ENCODE measurements at places on chromosomes 7 and 10.

DNA sequence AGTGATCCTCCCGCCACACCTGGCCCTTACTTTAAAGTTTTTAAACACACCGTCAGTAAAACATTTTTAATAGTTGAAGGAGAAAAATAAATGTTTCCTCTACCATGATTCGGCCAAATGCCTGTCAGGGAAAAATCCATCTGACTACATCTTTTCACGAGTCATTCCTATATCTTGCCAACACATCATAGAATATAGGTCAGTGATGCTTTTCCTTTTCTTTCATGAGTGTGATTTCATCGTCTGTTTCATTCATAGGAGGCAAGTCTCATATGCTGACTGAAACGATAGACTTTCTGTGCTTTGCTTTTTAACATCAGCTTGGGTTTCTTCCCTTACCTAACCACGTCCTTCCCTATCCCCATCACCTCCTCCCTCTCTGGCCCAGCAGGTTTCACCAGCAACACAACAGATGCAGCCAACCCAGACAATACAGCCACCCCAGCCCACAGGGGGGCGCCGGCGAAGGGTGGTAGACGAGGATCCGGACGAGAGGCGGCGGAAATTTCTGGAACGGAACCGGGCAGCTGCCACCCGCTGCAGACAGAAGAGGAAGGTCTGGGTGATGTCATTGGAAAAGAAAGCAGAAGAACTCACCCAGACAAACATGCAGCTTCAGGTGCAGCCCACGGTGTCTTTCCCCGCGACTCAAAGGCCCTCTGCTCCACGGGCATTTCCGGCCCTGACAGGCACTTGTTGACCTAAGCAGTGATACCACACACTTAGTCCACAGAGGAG lies 149.2 kb downstream of the TRIL start:
- no peak for DNase-seq

DNA sequence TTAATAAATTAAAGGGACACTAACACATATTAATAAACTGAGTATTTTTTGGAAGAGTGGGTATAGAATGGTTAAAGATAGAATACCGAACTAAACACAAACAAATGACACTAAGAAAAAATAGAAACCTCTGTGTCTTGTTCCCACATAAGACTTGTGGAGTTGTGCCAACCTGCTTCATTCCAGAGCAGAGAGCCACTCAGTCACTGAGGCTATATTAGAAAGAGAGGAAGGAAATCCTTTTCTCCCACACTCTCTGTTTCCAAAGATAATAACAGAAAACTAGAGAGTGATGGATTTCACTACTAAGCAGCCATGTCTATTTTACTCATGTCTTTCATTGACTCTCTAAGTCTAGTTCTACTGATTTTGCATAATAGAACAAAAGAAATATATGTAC lies 26.0 kb downstream of the CTNNA3 start:
- DNase-seq = no peak

- DNase-seq = no peak
Observed at GRCh38 chr7:42991913-42992591, 59.9 kb downstream of the MRPL32 start.

GRCh38 chr7:44144968-44145478 lies 3.9 kb upstream of the MYL7 start:
- DNase-seq = no peak

DNA sequence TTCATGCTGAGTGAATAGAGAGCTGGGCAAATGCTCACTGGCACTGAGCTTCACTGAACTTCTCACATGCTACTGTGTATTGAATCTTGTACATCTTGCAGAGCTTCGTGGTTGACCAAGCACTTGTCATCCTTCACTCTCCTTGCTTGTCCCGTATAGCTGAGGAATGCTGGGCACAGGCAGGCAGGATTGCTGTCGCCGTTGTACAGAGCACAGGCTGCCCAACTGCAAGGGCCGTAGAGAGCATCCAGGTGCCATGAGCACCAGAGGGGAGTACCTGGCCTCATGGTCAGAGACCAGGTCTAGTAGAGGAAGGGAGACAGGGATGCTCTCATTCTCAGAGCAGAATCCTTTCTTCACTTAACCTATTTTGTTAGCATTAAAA lies 99.8 kb upstream of the RET start:
- no peak for DNase-seq

DNA sequence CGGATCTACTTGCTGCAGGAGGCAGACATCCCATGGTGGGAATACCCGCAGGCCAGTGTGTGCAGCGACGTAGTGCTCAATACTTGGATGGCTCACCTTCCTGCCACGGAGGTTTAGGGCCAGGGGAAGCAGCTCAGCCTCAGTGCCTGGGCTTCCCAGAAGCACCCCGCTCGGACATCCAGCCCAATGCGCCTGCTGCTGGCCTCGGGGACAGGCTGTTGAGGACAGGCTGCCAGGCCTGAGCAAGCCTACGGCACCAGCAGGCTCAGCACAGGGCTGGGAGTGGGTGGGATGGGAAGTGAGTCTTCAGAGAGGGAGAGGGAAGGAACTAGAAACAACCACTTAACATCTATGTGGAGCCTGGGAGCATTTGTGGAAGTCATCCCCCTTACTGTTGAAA lies 441.3 kb upstream of the MGMT start:
- DNase-seq = no peak

DNA sequence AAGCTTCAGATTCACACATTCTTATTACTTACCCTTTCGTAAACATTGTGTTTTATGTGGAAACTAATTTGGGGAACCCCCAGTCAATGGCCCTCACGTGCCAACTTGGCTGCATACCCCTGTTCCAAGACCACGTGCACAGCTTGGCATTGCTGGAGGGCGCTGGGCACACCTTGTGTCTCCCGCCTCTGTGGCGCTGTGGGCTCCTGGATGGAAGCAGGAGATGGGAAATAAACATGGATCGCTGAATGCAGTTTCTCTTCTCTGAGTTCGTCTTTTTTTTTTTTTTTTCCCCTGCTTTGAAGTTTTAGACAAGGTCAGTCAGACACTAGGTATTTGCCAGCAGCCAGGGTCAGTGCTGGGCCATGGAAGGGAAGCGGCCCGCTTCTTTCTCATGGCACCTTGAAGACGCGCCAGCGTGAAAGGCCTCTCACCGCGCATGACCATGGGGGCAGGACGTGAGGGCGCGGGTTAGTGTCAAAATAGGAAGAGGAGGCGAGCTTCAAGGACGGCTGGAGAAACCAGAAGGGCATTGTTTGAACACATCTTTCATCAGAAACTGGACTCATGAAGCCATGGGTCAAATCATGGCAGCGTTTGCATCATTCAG lies 27.3 kb downstream of the BNIP3 start:
- DNase-seq = no peak

GRCh38 chr10:104231784-104232612 lies at the start of gene CFAP43:
CFAP43 (minus strand) TSS chr10:104232364; CDS start chr10:104232246, 118 bp downstream.
- peak; percentile 100 for DNase-seq

DNA sequence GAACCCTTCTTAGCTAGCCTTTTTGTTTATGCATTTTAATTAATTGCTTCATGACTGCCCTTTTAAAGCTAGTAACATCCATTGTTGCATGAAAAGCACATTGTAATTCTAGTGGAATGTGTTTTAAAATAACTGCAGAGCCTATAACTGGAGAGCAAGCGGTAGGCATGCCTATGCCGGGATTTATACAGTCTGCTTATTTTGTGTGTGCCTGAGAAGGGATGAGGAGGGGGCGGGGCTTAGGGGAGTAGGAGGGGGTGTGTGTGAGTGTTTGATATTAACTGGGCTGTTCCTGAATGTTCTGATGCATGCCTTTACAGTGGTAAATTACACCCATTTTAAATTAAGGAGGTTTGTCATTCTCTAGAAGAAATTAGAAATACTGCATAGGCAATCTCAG lies 208.1 kb downstream of the TCF7L2 start:
- no peak for DNase-seq

- peak; percentile 5 for DNase-seq
Observed at GRCh38 chr7:113367041-113367586, 248.8 kb upstream of the SMIM30 start.

DNA sequence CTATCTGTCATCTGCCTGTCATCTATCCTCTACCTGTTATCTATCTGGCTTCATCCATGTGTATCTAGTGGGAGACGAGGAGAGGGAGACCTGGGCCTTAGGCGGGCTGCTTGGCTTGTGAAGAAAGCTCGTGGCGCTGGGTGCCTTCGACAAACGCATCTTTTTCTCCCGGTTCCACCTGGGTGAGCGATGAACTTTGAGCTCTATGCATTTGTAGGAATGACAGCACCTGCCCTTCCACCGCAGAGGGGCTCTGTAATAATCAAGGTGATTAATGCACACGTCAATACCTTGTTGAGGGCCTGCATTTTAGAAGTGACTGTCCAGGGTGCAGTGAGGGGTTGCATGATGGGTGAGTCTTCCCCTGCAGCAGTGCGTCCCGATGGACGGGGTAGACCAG lies 2.6 kb upstream of the VIPR2 start:
- no peak for DNase-seq

DNA sequence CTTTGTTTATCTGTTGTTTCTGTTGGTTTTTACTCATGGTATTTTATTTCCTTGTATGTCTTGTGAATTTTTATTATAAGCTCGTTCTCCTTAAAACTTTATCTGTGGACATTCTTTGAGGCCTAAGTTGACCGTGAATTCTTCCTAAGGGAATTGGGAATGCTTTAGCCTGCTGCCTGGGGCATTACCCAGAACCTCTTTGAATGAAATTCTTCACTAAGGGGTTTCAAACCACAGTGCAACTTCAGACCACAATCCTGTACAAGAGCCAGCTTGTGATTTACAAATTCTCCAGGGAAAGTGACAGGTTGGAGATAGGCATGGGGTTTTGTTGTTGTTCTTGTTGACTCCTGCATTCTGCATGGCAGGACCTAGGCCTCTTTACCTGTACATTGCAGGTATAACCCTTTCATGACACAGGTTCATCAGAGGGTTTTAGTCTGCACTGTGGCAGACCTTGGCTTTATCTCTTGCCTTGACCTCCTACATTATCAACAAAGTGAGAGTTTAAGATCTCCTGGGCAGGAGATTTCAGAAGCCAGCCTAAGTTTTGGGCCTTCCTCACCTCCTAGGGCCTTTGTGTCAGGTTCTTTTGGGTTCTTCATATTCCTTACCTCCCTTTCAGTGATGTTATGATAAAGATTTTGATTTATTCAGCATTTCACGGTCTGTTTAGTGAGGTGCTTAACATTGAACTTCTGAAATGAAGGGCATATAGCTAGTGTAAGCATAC lies 70.2 kb downstream of the ABCC2 start:
- DNase-seq = no peak

GRCh38 chr7:42085531-42085930 lies 151.5 kb downstream of the GLI3 start:
- no peak for DNase-seq

DNA sequence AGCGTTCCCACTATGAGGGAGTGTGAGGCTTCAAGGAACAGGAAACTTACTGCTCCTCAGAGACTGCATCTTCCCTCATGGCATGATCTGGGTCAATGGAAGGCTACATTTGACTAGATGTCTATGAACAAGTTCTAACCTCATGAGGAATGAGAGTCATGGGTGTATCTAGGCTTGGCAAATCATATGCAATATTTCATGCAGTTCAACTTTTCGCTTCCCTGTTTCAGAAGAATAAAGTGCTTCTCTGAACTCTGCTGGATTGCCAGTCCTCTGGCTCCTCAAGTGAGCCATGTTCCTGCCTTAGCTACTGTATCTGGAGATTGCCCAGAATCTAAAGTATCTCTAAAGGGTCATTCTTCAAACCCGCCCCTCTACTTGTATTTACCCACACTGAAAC lies 54.3 kb upstream of the SEMA3A start:
- DNase-seq = peak; percentile 10

DNA sequence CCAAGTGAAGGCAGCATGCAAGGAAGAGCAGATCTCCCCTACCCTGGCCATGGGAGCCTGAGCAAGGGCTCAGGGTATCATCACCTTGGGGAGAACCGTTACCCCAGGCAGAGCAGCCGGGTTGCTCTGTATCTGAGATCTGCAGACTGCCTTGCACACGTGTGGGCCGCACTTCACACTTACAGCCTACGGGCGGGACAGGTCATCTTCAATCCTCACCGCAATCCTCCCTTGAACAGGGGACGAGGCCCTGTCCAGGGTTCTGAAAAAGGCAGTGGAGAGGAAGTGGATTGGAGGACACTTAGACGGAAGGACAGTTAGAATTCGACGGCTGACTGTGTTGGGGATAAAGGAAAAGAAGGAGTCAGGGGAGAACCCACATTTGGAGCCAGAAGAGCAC lies 51.4 kb downstream of the NPS start:
- peak; percentile 12 for DNase-seq

- no peak for DNase-seq
Observed at GRCh38 chr10:112429654-112430230, 17.0 kb downstream of the ZDHHC6 start.

GRCh38 chr7:47905076-47905920 lies 43.0 kb downstream of the PKD1L1 start:
- DNase-seq = peak; percentile 2

DNA sequence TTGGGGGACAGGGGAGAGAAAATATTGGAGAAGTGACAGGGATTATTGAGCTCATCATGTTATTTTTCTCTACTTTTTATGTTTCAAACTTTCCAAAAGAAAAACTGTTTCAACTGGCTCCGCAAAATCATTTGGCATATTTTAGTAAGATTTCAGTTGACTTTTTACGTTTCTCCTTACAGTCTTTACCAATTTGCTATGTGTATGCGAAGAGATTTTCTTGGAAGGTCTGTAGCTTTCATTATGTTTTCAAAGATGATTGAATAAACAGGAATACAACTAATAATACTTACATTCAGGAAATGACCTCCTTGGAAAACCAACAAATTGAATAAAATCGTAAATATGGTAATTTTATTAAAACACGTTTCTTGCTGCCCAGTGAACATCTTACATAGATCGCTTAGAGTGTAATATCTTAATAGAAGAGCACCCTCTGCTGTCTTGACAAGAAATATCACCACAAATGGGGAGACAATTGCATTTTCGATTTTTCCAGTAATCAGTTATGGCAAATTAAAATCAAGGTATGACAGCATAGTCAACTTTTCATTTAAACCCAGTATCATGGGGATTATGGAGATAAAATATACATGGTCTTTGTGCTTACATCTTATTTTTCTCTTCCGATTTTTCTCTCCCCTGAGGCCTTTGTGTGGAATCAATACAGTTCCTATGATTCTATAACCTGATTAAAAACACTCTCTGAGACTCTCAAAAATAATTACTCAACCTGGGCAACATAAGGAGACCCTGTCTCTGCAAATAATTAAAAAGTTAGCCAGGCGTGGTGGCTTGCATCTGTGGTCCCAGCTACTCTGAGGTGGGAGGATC lies 43.1 kb downstream of the MBL2 start:
- no peak for DNase-seq

GRCh38 chr7:142451296-142451695 lies 193.4 kb upstream of the PRSS58 start:
- DNase-seq = no peak

- no peak for DNase-seq
Observed at GRCh38 chr10:83881661-83882060, 257.6 kb upstream of the GHITM start.

DNA sequence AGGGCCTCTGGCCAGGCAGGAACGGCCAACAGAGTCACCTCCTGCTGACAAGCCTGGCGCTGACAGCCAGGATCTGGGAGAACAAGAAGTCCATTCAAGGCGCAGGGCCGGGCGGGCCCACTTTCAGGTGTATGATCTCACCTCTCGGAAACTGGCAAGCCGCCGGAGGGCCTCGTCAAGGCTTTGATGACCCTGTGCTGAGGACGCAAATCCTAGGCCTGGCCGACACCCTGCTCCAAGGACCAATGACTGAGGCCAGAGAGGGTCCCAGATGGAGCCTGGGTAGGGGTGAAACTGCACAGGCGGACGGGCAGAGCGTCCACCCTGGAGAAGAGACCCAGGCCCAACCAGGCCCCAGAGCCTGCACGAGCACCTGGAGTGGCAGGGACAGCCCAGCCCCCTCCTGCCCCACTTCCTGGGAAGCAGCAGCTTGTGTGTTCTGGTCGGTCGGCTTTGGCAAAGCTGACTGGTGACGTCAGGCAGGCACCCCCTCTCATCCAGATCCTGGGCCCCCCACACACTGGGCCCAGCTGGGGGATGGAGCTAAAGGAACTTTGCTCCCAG lies 30.6 kb downstream of the MYL10 start:
- peak; percentile 83 for DNase-seq
